ENCODE measurements at places on chromosomes 7 and 10.

DNA sequence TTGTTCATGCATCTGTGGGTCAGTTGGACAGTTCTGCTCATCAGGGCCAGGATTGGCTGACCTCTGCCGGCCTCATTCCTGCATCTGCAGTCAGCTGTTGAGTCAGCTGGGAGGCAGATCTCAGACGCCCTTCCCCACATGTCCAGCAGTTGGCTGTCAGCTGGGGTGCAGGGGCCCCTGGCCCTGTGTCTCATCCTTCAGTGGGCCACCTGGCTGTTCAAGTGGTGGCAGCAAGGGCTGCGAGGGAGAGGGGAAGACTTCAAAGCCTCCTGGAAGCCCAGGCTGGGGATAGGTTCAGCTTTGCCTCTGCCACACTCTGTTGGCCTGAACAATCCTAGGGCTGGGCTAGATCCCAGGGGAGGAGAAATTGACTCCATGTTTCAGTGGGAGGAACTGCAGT, 33.2 kb downstream of the TACR2 start:
- peak; percentile 63 for DNase-seq

GRCh38 chr10:12484002-12484918, 134.9 kb downstream of the CAMK1D start:
- no peak for DNase-seq

DNA sequence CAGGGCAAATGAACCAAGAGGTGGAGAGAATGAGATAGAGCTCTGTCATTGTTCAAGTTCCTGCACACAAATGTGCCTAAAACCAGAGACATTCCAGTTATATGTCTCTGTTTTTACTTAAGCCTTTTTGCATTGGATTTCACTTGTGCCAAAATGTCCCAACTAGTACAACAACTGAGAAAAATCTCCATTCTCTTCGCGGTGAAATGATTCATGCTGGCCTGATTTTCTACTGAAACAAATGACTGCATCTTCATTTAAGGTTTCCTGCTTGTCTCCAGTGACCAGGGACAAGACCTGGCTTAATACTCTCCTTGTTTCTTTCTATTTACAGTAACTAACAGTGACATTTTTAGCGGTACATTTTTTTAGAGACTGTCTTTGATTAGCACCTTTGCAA, 714.9 kb downstream of the KCNMA1 start:
- DNase-seq: no peak

- DNase-seq: no peak
Observed at GRCh38 chr10:97991871-97992270, 38.5 kb downstream of the CRTAC1 start.

- no peak for DNase-seq
Observed at GRCh38 chr10:516764-517163, 172.7 kb downstream of the DIP2C start.

GRCh38 chr10:78378192-78378591, 344.5 kb downstream of the RPS24 start:
- no peak for DNase-seq

GRCh38 chr7:68041554-68041953, 1044.9 kb downstream of the TYW1 start:
- DNase-seq: no peak

- DNase-seq: no peak
Observed at GRCh38 chr10:129140921-129141885, 325.8 kb upstream of the MGMT start.
